Activated CD4-positive, alpha-beta memory T cell treated with anti-CD3 and anti-CD28 coated beads, Interleukin-2, amount 10 ng/mL, durations not matched to agents 7 days and 5 days (primary cell): ENCODE measurements at places on chromosomes 6 and 20. TPM values are rescaled to one million over a fixed set of nuclear protein-coding genes. Genes with fewer than 3 reads are reported as not detected.
A peak's percentile ranks its signal among the peaks of the same experiment; 100 is the strongest.

DNA sequence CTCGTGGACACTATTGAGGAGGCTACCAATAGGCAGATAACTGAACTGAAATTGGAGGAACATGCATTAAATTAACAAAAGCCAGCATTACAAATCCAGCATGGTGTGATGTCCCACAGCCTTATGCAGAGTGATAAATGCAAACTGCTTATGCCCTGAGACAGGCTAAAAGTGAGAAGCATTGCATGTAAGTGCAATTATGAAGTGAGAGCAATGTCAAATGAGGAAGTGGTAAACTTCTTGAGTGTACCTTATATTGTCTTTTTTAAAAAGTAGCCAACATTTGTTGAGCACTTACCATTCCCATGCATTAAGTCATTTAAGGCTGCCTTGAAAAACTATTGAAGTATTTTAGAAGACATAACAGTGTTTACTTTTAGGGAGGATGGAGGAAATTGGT is 212.2 kb downstream of the TBC1D7 start:
- peaks cover 28% of the 10 kb centered on the region for H3K27me3 ChIP-seq
- H3K4me1 ChIP-seq: no peaks in the 10 kb centered on the region
- no peak overlapping the region for H3K4me3 ChIP-seq

DNA sequence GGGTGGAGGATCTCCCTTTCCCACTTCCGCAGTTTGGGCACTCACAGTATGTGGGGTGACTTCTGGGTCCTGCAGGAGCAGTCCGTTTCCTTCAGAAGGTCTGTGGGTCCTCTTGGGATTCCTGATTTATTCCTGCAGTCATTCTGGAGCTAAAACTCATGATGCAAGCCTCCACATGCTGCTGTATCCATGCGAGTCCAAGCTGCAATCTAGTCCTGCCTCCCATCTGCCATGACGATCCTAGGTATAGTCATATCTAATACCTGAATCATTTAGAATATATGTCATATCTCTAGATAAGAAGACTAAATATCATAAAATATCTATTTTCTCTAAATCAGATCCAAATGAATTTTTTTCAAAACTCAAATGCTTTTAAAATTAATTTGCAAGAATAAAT is 103.4 kb upstream of the AHI1 start:
- DNase-seq: no peak
- H3K27ac ChIP-seq: no peak overlapping the region
- peaks cover 7% of the 10 kb centered on the region for H3K4me1 ChIP-seq
- H3K27me3 ChIP-seq: peaks cover 17% of the 10 kb centered on the region

Gene EDN1
- total RNA-seq: 0.10 TPM

- no peak overlapping the region for H3K27ac ChIP-seq
- peaks cover 30% of the 10 kb centered on the region for H3K27me3 ChIP-seq
- no peaks in the 10 kb centered on the region for H3K36me3 ChIP-seq
- peak; percentile 12 for DNase-seq
Measured at GRCh38 chr6:168138436-168138835, 59.4 kb upstream of the FRMD1 start.

- no peak overlapping the region for H3K4me3 ChIP-seq
- DNase-seq: no peak
- H3K27me3 ChIP-seq: peaks cover 15% of the 10 kb centered on the region
- H3K4me1 ChIP-seq: peaks cover 2% of the 10 kb centered on the region
- no peak overlapping the region for H3K27ac ChIP-seq
- H3K36me3 ChIP-seq: no peaks in the 10 kb centered on the region
Measured at GRCh38 chr6:46706464-46706863, 18.8 kb downstream of the TDRD6 start.

Gene SLC22A23
- total RNA-seq: 0.83 TPM

GRCh38 chr6:163100259-163100658 is 314.3 kb upstream of the QKI start:
- no peak overlapping the region for H3K27ac ChIP-seq
- no peak for DNase-seq
- no peaks in the 10 kb centered on the region for H3K36me3 ChIP-seq
- no peaks in the 10 kb centered on the region for H3K4me1 ChIP-seq
- no peak overlapping the region for H3K4me3 ChIP-seq

Gene SIGLEC1
- 0.03 TPM for total RNA-seq

DNA sequence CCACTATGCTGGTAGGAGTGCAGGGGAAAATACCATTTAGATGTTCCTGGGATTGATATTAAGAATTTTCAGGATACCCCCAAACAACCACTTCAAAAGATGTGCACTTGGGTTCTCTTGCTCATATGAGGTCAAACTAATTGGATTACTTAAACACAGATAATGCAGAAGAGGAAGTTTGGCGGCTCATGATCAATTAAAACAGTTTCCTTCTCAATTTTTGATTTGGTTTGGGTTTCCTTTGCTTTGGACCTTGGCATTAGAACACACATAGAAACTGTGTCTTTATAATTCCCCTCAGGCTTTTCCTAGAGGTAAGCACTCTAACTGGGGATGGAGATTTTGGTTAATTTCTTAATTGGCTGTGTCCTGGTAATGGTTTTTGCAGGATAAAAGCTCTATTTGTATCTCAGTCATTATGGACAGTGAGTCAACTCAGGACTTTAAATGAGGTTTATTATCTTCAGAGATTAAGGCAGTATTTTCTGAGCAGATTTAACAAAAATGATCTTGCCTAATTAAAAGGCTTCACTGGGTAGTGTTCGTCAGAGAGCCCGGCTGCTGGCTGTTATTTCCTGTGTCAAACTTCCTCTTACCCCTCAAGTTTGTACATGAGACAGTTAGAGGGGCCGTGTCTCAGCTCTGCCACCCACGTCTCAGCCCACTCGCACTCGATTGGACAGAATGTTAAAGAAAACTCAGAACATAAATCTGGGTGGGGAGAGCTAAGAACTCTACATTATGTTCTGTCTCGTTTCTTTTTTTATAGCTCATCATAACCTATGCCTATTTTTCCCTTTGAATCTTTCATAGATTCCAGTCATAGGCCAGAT is 50.3 kb upstream of the PREP start:
- H3K36me3 ChIP-seq: peaks cover 12% of the 10 kb centered on the region
- peak; percentile 43 for DNase-seq
- H3K27me3 ChIP-seq: no peaks in the 10 kb centered on the region
